ENCODE measurements at places on chromosomes 2 and 18.

- no peak for DNase-seq
Observed at GRCh38 chr18:54772056-54772455, 56.2 kb upstream of the RAB27B start.

DNA sequence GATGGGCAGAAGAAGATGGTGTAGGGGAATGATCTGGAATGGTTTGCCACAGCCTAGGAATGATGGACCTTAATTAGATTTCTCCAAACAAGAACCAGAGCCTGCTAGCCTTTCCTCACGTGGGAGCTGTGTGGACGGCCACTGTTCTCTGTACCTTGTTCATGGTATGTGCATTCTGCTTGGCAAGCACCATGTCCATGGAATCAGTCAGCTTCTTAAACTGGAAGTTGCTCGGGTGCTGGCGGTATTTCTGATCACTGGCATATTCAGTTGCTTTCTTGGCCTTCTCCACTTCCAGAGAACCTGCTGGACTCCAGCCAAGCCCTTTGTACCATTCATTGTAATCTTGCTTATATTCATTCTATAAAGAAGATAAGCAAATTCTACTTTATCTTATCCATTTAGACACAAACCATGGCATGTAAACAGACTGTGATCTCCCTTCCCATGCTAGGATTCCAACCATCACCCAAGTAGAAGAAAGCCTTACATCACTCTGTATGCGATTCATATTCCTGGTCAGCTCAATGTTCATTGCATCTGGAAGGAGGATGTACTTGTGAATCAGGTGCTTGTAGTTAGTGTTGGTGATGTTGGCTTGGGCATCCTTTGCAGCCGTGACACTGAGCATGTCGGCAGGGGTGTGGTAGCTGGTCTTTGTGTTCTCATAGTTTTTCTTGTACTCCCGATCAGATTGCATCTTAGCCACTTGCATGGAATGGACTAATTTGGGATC, 78.4 kb downstream of the NEB start:
- DNase-seq = no peak

DNA sequence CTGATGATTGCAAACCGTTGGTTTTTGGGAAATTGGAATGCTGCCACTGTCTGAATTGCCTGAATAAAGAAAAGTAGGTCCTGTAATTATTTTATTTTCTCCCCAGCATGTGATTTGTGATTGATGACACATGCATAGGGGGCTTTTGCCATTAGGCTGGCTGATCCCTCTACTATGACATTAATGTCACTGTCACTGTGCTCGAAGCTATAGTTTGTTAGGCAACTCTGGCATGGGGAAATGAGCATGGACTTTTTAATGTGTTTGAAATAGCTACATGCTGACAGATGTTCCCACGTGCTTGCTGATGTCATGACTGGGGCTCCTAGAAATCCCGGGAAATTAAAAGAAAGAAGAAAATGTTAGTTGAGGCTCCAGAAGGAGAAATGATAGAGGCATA, 99.1 kb downstream of the HRH4 start:
- DNase-seq = no peak

- no peak for DNase-seq
Observed at GRCh38 chr2:73993376-73993775, 8.7 kb downstream of the TET3 start.

DNA sequence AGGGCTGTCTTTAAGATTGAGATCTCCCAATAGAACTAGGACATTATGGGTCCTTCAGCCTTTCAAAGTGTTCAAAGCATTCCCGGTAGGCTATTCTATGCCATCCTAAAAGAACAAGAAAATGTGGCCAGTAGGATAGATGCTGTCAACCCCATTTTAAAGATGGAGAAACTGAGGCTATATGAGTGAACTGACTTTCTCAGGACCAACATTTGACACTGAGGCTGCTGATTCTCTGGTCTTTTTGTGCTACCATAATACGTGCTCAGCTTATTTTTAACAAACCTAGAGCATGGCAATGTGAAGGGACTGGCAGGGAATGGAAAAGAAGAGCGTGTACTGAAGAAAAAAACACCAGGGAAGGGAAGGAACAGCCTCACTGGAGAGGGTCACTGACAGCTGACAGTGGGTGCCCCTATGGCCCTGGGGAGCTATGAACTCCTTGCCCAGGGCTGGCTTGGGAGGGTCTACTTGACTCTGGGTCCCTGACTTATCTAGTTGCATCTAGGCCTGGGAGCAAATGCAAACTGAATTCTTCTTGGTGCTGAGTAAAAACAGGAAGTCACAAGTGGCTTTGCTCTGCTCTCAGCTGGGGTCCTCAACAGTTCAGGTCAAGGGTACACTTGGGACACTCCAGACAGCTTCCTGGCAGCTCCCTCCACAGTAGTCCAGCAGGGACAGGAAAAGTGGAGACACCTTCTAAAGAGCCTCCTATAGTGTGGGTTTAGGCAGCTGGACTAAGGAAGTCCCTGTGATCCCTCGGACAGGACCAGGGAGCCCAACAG, 2.3 kb downstream of the CYRIA start:
- no peak for DNase-seq

GRCh38 chr2:177201919-177202346, 10.7 kb upstream of the HNRNPA3 start:
- no peak for DNase-seq

DNA sequence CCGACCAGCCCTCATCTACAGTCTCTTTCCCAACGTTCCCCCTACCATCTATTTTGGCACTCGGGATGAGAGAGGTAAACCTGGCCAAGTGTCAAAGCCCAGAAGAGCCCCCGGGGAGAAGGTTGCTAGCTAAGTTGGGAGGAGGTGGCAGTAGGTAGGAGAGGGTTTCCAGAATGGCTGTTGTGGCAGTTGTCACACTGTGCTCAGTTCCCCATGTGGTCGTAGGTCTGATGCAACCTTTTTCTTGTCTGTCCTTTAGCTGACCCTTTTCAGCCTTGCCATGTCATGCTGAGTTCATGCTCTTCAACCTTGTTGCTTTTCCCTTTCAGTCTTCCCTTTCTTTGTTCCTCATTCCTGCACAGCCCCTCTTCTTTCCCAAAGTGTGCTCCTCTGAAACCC, 34.5 kb downstream of the TTLL4 start:
- no peak for DNase-seq

DNA sequence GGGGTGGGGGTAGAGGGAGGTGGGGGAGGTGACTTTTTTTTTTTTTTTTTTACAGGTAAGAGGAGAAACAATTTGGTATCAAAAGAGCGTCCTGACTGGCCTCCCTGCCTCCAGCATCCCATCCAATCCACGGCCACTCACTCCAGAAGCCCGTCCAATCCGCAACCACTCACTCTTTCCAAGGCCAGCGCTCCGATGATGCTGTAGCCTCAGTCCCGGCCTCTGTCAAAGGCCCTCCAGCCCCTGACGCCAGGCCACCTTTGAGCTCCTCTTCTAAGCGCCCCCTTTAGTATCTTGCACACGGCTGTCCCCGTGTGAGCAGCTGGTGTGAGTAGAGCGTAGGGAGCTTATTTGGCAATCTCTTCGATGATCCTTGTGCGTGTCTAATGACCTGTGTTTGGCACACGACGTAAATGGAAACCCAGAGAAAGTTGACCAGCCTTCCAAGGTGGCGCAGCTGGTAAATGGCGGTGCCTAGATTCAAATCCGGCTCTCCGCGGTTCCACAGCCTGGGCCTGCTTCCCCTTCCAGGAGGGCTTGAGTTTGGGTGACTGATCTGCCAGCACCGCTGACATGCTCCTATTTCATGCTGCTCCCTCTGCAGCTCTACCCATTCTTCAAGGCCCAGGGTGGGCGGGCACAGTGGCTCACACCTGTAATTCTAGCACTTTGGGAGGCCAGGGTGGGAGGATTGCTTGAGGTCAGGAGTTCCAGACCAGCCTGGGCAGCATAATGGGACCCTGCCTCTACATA, 23.8 kb upstream of the PXDN start:
- no peak for DNase-seq

- DNase-seq = no peak
Observed at GRCh38 chr2:233082931-233083755, 23.0 kb downstream of the INPP5D start.

- DNase-seq = no peak
Observed at GRCh38 chr2:236820763-236821344, 251.2 kb downstream of the ACKR3 start.

DNA sequence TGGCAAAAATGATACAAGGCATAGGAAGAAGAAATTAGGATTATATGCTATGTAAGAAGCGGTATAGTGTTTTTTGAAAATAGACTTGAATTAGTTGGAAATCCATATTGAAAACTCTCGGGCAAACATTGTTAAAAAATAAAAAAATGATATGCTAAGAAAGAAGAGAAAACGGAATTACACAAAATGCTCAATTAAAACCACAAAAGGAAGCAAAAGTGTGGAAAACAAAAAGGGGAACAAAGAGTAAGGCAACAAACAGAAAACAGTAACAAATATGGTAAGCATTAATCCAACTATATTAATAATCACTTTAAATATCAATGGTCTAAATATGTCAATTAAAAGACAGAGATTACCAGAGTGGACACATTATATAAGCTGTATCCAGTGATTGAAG, 58.4 kb downstream of the TXNL1 start:
- DNase-seq = no peak

- DNase-seq = no peak
Observed at GRCh38 chr18:64851726-64852125, 702.8 kb upstream of the LINC00305 start.

DNA sequence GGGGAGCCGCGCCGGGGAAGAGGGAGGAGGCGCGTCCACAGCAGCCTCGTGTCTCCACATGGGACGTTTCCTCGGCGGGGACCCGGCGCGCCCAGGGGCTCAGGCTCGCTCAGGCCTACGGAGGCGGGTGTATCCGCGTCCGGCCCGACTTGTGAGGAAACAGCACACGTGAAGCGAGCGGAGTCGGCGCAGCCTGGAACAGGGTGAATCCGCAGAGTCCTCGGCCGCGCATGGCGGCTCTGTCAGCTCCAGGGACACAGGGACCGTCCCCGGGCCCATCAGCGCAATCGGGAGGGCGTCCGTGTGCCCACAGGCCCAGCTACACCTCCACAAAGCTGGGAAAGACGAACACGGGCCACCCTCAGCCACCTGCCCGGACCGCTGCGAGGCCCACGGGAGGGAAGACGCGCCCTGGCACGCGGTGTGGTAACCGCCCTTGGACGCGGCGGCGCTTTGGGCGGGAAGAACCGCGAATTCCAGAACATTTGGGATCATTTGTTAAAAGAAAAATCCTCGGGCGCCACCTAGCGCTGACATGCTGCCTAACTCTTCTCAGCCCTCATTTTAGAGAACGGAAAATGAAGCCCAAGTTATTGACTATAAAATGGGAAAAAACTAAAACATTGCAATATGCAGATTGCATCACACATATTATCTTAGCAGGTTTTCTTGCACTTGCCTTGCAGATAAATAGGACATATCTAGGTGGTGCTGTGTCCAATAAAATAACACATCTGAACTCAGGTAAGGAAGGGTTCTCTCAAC, 40.4 kb downstream of the TMEM18 start:
- peak; percentile 40 for DNase-seq

DNA sequence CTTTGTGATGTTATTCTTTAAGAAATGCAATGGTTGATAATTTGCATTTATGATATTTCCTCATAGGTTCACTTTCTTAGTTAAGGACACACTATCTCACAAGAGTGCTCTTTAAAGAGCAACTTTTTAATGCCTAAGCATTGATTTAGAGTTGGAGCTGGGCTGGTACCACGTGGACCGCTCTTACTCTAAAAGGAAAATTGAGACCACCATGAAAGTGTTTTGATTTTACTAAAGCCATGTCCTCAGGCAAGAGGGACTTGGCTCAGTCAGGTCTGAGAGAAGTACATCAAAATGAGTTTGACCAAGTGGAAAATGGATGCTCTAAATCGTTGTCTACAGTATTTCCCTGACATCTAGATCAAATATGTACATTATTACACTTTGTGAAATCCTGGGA, 302.4 kb downstream of the LRRTM1 start:
- DNase-seq = no peak

DNA sequence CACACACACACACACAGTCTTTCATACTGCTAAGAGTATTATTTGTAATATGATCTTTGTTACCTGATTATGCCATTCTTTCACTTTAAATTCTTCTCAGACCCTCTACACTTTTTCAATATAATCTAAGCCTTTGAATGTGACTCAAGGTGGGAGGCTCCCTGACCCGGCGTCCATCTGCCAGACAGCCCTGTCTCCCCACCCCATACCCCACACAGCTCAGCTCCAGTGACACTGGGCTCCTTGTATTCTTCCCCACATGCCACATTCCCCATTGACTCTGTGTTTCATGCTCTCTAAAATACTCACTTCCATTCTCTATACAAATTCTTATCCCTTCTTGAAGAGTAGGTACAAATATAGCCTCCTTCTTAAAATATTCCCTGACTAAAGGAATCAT, 442.2 kb downstream of the TGIF1 start:
- no peak for DNase-seq

Measured in activated naive CD4-positive, alpha-beta T cell (primary cell).